AG08395 (cell line): ENCODE measurements at places on chromosomes 5 and 9.
A peak's percentile ranks its signal among the peaks of the same experiment; 100 is the strongest.

DNA sequence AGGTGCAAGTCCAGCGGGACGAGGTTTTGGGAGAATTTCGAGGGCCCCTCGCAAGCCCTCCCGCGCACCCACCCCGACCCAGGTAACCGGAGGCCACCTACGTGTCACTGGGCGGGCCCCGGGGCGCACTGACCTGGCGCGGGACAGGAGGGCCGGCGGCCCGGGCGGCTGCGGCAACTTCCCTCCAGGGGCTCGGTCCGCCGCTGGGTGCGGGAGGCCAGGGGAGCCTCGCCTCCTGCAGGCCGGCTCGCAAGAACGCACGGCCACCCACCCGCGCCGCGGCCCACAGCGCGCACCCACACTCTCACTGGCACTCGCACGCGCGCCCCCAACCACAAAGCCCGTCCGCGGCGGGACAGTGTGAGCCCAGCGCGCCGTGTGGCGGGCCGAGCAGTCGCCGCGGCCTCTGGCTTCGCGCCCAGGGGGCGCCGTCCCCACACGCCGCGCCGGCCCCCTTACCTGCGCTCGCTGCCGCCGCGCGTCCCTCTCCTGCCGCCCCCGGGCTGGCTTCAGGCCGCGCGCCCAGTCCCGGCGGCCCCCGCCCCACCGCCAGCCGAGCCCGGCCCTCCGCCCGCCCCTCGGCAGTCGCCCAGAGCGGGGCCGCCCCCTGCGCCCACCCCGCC is 451 bp downstream of the LPAR1 start:
- no peak for DNase-seq

GRCh38 chr5:61941637-61942036 is 364.4 kb upstream of the KIF2A start:
- no peak for DNase-seq

DNA sequence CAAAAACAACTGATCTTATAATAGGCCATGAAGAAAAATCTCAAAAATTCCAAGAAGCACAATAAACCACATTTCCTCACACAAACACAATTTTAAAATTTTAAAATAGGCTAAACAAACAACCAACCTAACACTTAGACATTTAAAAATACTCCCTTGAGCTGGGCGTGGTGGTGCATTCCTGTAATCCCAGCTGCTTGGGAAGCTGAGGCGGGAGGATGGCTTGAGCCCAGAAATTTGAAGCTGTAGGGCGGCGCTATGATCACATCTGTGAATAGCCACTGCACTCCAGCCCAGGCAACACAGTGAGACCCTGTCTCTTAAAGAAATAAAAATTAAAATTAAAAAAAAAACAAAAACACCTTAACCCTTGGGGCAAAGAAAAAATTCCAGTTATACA is 36.9 kb upstream of the TESK1 start:
- no peak for DNase-seq

GRCh38 chr9:126295936-126296600 is 30.6 kb upstream of the MVB12B start:
- no peak for DNase-seq

- no peak for DNase-seq
Measured at GRCh38 chr5:57405984-57406383, 76.6 kb downstream of the ACTBL2 start.

DNA sequence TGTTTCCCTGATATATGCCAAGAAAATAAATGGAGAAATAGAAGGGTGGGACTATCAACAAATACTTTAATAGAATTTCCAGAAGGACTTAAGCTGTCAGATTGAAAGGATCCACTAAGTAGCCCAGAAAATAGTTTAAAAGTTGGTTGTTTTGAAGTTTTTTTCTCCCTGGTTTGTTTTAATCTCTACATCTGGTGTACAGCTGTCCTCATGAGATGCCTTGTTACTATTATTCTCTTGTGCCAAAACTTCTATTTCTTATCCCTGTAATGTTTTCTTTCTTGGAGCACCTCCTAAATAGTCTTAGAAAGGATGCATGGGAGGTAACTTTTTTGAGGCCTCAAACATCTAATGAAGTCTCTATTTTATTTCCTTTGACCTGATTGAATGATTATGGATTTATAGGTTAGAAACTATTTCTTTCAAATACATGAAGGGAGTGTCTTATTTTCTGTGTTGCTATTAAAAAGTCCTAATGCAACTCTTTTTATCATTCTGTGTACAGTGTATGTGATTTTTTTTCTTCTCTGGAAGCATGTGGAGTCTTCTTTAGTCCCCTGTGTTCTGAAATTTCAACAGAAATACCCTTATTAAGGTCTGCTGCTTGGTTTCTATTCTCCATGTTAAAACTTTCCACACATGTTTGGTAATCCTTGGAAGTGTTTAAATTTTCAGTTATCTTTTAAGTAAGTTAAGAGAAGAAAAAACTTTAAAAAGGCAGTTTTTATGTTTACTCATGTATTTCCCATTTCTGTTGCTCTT is 140.0 kb upstream of the CDKN2B start:
- peak; percentile 12 for DNase-seq

GRCh38 chr5:132813599-132814502 is 749 bp downstream of the SOWAHA start:
- DNase-seq, result no peak

- peak; percentile 64 for DNase-seq
Measured at GRCh38 chr9:33924978-33925797, 108.2 kb downstream of the UBE2R2 start.

- peak; percentile 32 for DNase-seq
Measured at GRCh38 chr9:33129886-33130881, 37.0 kb downstream of the B4GALT1 start.

GRCh38 chr5:144352732-144353317 is 182.2 kb downstream of the KCTD16 start:
- no peak for DNase-seq

DNA sequence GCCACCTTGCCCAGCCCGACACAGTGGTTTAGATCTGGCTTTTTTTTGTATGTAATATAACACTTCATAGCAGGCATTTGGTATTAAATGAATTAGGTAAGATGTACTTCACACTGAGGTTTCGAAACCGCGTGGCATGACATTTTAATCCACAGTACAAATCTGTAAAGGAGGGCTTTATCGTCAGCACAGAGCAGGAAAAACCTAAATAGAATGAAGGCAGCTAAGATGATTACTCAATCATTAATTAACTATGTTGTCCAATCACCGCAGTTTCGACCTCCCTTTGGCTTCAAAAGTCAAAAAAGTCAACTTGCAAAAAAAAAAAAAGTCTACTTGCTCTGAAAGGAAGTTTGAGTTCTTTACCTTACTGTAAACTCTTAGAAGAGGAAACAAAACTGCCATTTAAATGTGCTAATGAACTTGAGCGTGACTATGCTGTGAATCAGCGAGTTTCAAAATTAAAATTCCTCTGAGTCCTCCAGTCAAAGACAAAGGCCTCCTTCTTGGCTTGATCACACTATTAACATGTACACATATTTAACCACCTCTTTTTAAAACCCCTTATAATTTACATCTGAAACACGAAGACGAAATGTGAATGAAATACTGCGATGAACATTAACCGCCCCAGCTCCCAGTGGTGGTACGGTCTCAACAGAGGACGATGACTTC is 698 bp upstream of the SEC24A start:
- peak; percentile 35 for DNase-seq

GRCh38 chr5:143714629-143715028 is 97.3 kb upstream of the HMHB1 start:
- peak; percentile 25 for DNase-seq

DNA sequence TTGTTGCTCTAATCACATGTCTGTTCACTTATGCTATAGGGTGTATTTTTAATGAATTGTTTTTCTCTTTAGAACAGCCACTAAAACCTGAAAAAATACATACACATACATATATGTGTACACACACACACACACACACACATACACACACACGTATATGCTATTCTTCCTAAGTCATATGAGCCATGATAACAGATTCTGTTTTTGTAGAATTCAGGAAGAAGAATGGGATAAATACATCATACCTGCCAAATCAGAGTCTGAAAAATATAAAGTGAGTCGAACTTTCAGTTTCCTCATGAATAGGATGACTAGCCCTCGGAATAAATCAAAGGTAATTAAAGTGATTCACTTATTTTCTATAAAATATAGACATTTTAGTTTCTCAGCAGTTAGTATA is 231.4 kb downstream of the ARHGEF28 start:
- DNase-seq, result no peak

- no peak for DNase-seq
Measured at GRCh38 chr5:82106207-82106606, 134.4 kb downstream of the ATG10 start.

- no peak for DNase-seq
Measured at GRCh38 chr5:163424836-163425235, 12.6 kb upstream of the CCNG1 start.
